ENCODE measurements at places on chromosomes 3 and 15.

GRCh38 chr3:187952849-187953248 is 201.1 kb upstream of the LPP start:
- DNase-seq = no peak

DNA sequence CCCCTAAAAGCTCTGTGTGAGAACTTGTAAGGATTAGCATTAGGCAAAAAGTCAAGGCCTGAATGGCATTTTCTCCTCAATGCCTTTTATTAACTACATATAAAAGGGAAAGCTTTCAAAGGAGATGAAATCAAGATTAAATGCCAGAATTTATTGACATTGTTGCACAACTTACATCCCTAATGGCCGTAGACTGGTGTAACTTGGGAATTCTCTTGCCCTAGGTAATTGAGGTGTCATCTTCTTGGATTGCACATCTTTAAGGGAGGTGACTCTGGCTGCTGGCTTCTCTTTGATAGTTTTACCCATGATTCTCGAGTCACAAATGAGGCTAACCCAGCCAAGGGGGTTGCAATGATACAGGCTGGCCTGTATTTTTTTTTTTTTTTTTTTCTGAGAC is 249.1 kb downstream of the TBL1XR1 start:
- no peak for DNase-seq

DNA sequence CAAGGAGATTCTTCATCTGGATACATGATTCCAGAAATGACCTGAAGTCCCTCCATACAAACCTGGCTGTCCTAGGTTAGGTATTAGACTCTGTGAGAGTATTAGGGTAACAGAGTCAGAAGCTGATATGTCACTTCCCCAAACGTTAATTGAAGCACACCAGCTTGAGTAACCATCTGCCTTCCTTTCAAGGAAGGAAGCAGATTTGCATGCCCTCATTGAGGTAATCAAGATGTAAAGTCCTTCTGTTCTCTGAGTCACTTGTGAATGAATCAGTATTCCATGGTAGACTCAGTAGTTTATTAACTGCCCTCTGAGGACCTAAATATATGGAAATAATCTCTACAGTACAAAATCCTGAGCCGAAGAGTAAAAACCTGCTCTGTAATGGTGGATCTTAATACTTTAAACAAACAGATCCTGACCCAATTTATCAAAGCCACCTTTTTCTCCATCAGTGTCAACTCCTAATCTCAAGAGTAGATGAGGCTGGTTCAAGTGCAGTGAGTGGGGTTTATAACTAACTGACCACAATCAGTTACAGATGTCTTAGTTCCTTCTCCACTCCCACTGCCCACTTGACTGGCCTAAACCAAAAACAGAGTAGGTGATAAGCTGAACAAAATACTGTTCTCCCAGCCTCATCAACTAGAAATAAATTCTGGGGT is 246.2 kb upstream of the CHRM5 start:
- no peak for DNase-seq

DNA sequence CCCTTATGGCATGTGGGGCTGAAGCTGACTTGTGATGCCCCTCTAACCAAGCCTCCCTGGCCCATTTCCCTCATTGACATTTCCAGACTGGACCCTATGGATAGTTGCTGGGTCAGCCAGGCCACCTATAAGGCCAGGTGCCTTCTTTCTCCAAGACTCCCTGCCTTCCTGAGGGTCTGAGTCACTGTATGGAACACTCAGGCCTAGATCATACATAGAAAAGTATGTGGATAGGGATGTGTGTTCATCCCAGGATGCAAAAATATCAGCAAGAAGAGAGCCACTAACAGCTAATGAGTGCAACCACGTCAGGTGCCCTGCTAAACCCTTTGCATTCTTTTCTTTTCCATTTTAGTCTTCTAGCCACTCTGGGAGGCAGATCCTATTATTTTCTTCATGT is 168.4 kb upstream of the WNT5A start:
- DNase-seq = no peak
